ENCODE measurements at places on chromosomes 3 and 15. TPM values are rescaled to one million over a fixed set of nuclear protein-coding genes. Genes with fewer than 3 reads are reported as not detected.

DNA sequence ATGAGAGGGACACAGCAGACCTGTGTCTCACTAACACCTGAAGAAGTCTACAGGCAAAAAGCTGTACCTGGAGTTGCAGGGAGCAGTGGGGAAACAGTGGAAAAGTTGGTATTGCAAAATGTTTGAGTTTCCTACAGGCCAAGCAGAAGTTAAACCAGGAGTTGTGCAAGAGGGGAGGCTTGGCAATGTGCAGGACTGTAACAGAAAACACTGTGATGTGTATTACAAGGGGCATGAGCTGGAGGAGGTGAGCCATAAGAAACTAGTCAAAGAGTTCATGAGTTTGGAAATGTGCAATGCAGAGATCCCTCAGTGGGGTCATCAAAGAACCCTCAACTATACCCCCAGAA is 47.1 kb upstream of the SERPINI2 start:
- H3K27me3 ChIP-seq = peaks cover 3% of the 10 kb centered on the region
- DNase-seq = no peak
- H3K27ac ChIP-seq = no peak overlapping the region

DNA sequence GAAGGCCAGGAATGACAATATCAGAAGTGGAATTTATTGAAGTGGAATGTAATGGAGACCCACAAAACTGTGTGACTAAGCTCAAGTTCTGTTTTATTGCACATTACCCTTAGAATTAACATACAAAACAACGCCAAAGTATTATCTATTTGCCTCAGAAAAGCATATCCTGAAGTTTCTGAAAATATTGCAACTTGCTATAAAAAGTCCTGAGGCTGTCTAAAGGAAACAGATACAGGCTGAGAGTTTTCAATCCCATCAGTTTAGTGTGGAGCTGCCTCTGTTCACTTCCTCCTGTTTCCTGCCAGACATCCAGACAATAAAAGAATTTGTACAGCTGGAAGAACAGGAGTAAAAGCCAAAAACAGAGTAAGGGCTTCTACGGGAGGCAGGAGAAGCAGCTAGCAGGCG is 108.8 kb downstream of the FBN1 start:
- peaks cover 4% of the 10 kb centered on the region for H3K27me3 ChIP-seq
- peaks cover 97% of the 10 kb centered on the region for H3K4me1 ChIP-seq
- H3K4me3 ChIP-seq = peak overlapping the region; percentile 63
- peak; percentile 37 for DNase-seq
- H3K27ac ChIP-seq = peak overlapping the region; percentile 89

- no peak overlapping the region for H3K4me3 ChIP-seq
- peak overlapping the region; percentile 39 for H3K27ac ChIP-seq
- no peak for DNase-seq
- H3K27me3 ChIP-seq = no peaks in the 10 kb centered on the region
- H3K36me3 ChIP-seq = no peaks in the 10 kb centered on the region
Observed at GRCh38 chr3:86930831-86931230, 60.1 kb downstream of the VGLL3 start.

GRCh38 chr3:160154033-160154432 is 71.2 kb upstream of the C3orf80 start:
- no peak overlapping the region for H3K27ac ChIP-seq
- no peaks in the 10 kb centered on the region for H3K36me3 ChIP-seq
- DNase-seq = peak; percentile 76
- peaks cover 2% of the 10 kb centered on the region for H3K27me3 ChIP-seq
- H3K4me3 ChIP-seq = no peak overlapping the region

Gene COL7A1
- total RNA-seq = 80.9 TPM

Gene SETD2
- total RNA-seq = 33.2 TPM
